ENCODE measurements at places on chromosomes 6 and 20.
A peak's percentile ranks its signal among the peaks of the same experiment; 100 is the strongest.

GRCh38 chr6:53044071-53044470 is 21.1 kb upstream of the FBXO9 start:
- DNase-seq = no peak

- DNase-seq = no peak
These were observed 353.3 kb downstream of the ZFAND3 start for GRCh38 chr6:38172739-38173410.

DNA sequence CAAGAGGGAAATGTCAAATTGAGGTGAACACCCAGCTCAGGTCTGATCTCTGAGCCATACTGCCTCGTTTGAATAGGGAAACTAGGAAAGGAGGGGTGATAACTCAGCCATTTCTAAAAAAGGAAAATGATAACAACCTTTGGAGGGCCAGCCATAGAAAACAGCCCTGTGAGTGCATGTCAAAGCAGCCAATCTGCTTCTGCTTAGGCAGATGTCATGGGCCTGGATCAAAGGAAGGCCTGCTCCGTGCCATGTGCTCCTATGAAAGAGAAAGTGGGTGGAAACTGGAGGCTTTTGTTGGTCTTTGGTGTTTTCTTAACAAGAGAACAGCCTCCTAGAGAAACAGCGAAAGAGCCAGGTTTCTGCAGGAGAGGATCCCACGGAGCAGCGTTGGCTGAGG is 428.0 kb downstream of the DHX35 start:
- DNase-seq = no peak

- no peak for DNase-seq
These were observed 123.5 kb upstream of the PREP start for GRCh38 chr6:105526225-105526872.

- DNase-seq = no peak
These were observed 3.3 kb downstream of the PLCB4 start for GRCh38 chr20:9071976-9072726.

- DNase-seq = no peak
These were observed 29.8 kb upstream of the MCHR2 start for GRCh38 chr6:100023798-100024197.

DNA sequence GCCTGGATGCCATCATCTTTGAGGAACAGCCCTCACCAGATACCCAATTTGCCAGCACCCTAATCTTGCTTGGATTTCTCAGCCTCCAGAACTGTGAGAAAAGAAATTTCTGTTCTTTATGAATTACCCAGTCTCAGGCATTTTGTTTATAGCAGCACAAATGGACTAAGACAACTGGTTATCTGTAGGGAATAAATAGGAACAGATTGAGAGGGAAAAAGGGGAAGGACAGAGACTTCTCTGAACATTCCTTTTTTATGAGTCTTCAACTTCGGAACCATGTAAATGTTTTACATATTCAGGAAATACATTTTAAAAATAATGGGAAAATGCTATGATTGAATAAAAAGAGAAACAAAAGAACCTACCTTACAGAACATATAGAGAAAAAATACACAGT is 20.9 kb downstream of the KCTD20 start:
- no peak for DNase-seq

GRCh38 chr6:6971369-6971768 is 136.4 kb upstream of the RREB1 start:
- DNase-seq = no peak

- DNase-seq = no peak
These were observed 39.5 kb downstream of the ACSS2 start for GRCh38 chr20:34915749-34916455.

DNA sequence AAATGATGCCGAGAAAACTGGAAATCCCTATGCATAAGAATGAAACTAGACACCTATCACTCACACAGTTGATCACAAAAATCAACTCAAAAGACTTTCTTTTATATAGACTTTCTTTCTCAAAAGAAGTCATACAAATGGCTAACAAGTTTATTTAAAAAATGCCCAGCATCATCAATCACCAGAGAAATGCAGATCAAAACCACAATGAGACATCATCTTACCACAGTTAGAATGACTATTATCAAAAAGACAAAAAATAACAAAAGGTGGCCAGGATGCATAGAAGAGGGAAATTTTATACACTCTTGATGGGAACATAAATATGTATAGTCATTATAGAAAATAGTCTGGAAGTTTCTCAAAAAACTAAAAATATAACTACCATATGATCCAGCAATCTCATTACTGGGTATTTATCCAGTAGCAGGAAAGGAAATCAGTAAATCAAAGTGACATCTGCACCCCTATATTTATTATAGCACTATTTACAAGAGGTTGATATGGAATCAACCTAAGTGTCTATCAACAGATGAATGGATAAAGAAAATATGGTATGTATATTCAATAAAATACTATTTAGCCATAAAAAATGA is 3.4 kb upstream of the RNF217 start:
- no peak for DNase-seq

- DNase-seq = no peak
These were observed 85.4 kb upstream of the GTSF1L start for GRCh38 chr20:43812216-43812615.

DNA sequence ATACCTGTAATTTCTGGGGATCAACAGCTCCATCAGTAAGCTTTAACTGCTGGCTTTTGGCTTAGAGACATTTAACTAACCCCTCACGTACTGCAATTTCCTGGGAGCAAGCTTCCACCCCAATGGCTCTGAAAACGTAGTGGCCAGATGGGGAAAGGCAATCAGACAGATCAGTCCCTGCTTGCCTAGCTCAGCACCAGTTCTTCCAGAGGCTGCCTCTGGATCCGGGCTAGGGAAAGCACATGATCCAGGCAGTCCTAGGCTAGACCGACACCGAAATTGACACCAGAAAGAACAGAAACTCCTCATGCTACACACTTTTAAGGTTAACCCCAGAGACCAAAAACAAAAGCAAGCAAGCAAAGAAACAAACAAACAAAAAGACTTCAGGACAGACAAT is 13.3 kb downstream of the PREP start:
- no peak for DNase-seq

GRCh38 chr6:162704001-162704400 is 23.6 kb downstream of the PRKN start:
- no peak for DNase-seq

GRCh38 chr6:119481976-119482375 is 132.4 kb upstream of the MAN1A1 start:
- DNase-seq = no peak

DNA sequence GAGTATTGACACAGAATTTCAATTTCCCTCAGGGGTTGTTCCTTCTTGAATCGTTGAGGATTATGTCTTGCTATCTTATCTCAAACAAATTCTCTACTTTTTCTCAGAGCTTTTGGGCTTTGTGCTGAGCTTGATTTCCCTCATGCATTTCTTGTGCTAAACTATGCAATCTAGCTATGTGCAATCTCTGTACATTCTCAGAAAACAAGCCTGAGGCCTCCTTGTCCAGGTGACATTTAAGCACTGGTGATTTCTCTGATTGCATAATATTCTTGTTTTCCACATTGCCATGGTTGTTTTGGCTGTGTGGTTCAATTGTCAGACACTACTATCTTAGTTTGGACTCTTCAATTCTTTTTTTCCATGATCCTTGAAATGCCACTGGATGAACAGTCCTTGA is 81.2 kb upstream of the MAN1A1 start:
- DNase-seq = no peak

DNA sequence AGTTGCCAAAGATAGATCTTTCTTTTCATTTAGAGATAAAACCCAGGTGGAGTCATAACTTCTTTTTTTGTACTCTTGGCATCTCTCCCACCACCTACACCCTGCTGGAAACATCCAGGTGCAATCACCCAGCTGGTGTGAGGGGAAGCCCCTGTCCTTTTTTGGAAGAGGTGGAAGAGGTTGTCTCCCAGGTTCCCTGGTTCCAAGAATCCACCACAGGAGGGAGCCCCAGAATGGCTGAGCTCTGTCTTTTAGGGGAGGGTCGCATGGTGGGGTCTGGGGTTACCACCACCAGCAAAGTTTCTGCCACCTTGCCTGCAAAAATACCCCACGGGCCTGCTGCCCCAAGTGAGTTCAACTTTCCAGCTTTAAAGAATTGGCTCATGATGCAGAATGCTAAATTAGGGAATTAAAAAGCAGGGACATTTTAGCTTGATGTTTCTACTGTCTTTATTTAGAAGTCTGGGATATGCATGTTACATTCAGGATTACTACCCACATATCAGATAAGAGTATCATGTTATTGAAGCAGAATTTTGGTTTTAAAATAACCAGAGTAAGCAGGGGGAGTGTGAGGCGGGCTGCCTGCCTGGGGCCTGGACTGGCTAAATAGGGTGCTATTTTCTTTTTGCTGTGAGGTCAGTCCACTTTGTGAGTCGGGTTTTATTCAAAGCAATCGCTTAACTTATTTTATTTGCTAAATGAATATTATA is 11.0 kb downstream of the SMOC2 start:
- DNase-seq = no peak

GRCh38 chr6:34391786-34392496 is 528 bp downstream of the NUDT3 start:
- DNase-seq = peak; percentile 68

GRCh38 chr6:126880964-126881363 is 237.5 kb upstream of the RSPO3 start:
- DNase-seq = no peak

- no peak for DNase-seq
These were observed 227.6 kb downstream of the ANKRD60 start for GRCh38 chr20:58000861-58001260.

GRCh38 chr6:142810952-142811514 is 133.9 kb downstream of the HIVEP2 start:
- DNase-seq = no peak

GRCh38 chr6:4220558-4220957 is 85.2 kb upstream of the ECI2 start:
- DNase-seq = no peak

DNA sequence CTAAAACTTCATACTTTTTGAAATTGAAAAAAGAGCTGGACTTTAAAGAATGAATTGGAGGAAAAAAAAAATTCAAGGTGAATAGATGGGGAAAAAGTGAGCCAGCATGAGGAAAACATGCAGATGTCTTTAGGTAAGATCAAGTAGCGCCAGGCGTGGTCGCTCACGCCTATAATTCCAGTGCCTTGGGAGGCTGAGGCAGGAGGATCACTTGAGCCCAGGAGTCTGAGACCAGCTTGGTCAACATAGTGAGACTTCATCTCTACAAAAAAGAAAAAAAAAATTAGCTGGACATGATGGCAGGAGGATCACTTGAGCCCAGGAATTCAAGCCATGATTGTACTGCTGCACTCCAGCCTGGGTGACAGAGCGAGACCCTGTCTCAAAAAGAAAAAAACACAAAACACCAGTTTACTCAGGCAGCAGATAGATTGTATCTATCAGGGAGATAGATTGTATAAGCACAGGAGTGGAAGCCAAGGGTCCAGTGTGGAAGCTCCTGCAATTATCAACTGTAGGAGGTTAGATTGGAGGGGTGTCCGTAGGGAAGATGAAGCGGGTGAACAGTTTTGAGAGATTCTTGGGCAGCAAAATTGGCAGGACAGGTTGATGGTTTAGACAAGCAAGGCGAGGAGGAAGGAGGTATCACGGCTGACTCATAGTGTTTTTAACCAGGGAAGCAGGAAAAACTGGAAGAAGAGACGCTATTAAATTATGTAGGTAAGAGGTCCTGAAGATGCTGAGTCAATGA is 97.6 kb upstream of the ZNF217 start:
- DNase-seq = no peak

- no peak for DNase-seq
These were observed 7.4 kb downstream of the CALHM5 start for GRCh38 chr6:116518621-116519368.

Measured in Jurkat, Clone E6-1 (cell line).